ENCODE measurements at places on chromosomes 2 and 18.

- no peak for DNase-seq
These were observed 151.8 kb downstream of the ANKRD30BL start for GRCh38 chr2:132009874-132010521.

DNA sequence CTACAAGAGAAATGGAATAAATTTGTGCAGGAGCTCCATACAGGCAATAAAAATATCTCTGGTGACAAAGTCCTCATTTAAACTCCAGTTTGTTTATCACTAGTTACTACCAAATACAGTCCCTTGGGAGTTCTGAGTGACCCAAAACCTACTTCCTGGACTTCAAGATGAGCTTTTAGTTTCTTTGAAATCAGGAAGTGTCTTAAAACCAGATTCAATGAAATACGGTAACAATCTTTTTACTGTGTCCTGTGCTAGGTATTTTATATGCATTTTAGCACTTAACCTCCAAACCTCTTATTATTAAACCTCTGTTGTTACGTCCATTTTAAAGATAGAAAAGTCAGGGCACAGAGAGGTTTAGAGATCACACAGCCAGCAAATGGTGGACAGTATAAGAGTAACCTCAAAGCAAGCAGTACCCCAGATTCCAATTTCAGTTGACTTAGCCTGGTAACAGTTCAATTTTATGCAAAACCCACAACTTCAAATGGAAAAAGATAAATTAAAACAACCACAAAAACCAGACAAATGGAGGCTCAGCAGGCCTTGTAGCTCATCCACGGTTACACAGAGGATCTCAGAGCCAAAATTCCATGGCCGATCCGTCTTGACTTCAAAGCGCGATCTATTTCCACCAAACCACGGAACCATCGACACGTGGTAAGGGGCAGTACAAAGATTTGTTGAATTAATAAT is 1.3 kb upstream of the KCMF1 start:
- DNase-seq: no peak

GRCh38 chr2:12210016-12210933 is 463.8 kb downstream of the LPIN1 start:
- no peak for DNase-seq

GRCh38 chr2:101473911-101474701 is 806 bp downstream of the RFX8 start:
- DNase-seq: no peak

DNA sequence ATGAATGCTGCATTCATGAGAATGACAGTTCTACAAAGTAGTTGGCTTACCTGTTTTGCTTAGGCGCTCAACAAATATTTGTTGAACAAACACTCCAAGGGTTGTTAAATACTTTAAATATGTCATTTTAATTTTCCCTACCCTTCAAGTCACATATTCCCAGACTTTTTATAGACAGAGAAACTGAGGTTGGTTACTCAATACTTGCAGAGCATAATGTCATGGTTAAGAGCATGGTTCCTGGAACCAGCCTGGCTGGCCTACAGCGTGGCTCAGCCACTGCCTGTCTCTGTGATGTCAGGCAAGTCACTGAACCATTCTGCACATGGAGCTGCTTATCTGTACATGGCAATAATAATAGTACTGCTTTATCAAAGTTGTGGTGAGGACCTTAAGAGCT is 120.0 kb upstream of the STK17B start:
- DNase-seq: no peak

GRCh38 chr2:65215946-65216345 is 11.7 kb upstream of the ACTR2 start:
- no peak for DNase-seq

- no peak for DNase-seq
These were observed 44.4 kb upstream of the ATL2 start for GRCh38 chr2:38421274-38422056.

DNA sequence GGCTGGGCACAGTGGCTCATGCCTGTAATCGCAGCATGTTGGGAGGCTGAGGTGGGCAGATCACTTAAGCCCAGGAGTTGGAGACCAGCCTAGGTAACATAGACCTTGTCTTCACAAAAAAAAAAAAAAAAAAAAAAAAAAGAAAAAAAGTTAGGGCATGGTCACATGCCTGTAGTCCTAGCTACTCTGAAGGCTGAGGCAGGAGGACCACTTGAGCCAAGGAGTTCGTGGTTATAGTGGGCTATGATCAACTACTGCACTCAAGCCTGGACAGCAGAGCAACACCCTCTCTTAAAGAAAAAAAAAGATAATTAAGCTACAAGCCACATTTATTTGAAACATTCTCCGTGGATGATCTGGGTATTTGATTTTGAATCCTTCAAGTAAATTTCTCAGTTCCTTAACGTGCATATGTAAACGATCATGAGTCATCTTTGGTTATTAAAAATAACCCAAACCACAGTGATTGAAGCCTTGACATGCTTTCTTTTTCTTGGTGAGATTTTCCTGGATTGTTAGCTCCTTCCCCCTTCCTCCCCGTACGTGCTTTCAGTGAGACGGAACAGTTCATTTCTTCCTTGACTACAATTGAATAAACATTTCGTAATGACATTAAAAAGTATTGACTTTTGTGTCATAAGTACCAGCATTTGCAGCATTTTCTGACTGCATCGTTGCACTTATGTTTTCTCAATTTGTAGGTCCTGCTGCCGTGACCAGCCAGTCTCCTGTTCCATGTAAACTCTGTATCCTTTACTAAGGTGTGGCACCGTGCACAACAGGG is 20.3 kb downstream of the RMC1 start:
- no peak for DNase-seq

DNA sequence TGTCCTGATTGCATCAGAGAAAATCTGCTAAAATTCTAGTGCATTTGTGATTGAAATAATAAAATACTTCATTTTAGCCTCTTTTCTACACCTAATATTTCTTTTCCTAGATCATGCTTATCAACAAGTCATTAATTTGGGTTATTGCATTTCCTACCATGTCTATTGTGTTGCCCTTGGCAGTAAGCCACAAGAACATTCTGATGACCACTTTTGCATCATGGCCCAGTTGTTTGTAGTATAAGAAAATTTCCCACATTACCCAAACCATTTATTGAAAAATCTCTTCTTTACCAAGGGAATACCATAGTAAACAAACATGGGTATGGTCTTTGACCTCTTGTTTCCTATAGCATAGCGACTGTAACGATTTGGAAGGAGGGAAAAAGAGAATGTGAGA is 76.3 kb downstream of the R3HDM1 start:
- no peak for DNase-seq

Measured in activated naive CD4-positive, alpha-beta T cell (primary cell).